Glutamatergic neuron (in vitro differentiated cells): ENCODE measurements at places on chromosomes 13 and 19.
A peak's percentile ranks its signal among the peaks of the same experiment; 100 is the strongest.

DNA sequence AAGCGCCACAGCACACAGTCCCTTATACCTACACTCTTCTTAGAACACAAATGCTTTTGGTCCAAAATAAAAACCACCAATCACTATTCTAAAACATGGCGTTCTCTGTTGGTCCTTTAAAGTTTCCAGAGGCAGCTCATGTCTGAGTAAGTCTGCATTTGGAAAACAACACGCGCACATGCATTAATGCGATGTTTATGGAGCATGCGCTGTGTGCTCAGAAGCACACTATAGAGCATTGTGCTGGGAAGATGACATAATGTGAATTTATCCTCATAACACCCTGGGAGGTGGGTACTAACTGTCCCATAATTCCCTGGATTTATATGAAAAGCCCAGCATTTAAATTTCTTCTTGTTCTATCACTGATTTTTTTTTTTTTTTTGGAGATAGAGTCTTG, 10.7 kb downstream of the ZNF682 start:
- DNase-seq: no peak

GRCh38 chr19:6687114-6687513, 17.2 kb upstream of the TNFSF14 start:
- no peak for DNase-seq

DNA sequence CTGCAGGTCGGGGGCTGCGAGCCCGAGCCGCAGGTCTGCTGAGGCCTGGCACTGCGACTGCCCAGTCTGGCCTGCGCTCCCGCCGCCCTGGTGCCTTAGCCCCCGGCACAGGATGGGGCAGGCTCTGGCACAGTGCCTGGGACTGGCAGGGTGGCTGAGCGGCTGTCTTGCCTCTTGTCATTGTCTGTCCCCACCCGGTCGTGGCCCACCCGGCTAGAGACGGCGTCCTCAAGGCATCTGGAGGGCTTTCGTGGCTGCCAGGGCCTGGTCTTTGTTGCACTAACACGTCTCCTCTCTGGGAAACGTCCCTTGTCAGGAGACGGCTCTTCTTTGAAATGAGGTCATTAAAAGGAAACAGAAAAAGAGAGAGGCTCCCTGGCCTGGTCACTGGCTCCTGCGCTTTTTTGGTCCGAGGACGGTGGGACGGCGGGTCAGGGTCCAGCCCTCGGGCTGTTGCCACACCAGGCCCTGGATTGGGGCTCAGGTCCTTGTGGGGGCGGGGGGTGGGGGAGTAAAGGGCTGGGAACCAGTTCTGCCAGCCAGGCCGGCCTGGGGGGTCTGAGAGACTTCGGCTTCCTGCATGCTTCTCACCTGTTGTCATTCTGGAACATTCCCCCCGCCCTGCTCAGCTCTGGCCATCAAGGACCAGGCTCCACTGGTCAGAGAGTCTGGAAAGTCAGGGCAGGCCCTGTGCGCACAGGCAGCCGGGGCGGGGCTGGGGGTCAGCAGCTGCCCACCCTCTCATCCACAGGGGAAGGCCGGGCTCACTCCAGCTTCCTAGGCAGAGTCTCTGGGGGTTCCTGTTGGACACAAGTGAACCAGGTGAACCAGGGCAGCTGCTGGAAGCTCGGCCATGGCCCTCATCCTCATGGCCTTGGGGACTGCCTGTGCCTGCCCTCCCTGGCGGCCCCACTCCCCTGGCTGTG, 6.2 kb upstream of the ZNF554 start:
- no peak for DNase-seq

- no peak for DNase-seq
These were observed 41.4 kb downstream of the SIPA1L3 start for GRCh38 chr19:37948362-37948761.

- no peak for DNase-seq
These were observed 13.2 kb upstream of the SPART start for GRCh38 chr13:36359301-36359950.

GRCh38 chr13:31035185-31035965, 102.9 kb downstream of the TEX26 start:
- no peak for DNase-seq

DNA sequence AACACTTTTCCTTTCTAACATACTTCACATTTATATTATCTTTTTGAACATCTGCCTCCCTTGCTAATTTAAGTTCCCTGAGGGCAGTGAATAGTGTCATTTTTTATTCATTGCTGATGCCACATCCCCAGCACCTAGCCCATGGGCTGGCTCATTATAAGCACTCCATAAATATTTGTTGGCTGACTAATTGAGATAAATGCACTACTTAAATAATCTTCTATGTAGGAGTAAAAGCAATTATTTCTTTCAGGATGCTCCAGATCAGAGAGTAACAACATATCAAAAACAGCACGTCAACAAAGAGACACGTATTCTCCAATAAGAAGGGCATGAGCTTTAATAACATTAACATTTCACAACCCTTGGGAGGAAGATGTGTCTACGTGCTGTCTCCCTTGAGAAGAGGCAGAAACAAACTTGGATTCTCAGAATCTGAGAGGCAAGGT, 228.2 kb downstream of the LHFPL6 start:
- no peak for DNase-seq

DNA sequence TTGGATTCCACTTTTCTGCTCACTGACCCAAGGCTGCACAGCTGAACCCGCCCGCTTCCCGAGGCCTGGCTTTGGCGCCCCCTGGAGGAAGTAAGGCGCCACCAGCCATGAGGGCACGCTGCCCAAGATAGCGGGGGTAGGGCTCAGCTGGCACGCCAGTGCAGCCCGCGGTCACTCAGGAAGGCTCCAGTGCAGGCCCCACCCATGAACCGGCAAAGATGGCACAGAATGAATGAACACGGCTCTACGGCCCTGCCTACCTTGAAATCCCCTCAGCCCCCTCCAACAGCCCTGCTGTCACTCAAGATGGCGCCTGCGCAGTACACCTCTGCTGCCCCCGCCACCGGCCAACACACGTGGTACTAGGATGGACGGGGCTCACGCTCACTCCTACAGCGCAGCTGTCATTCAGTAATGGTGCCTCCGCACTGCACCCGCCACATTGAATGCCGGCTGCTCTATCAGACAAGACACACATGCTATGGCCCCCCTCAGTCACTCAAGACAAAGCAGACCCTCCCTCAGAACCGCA, 3.0 kb downstream of the PEG3 start:
- peak; percentile 80 for DNase-seq

- DNase-seq: peak; percentile 43
These were observed 380.8 kb downstream of the LMO7 start for GRCh38 chr13:76016799-76017400.

- no peak for DNase-seq
These were observed 377.2 kb upstream of the GPC6 start for GRCh38 chr13:92849381-92849780.

- DNase-seq: peak; percentile 88
These were observed 586 bp downstream of the LIG1 start for GRCh38 chr19:48169578-48169938.

GRCh38 chr13:36612230-36612629, 61.6 kb upstream of the SERTM1 start:
- no peak for DNase-seq

GRCh38 chr13:50451609-50452008, 391.9 kb downstream of the DLEU7 start:
- no peak for DNase-seq

DNA sequence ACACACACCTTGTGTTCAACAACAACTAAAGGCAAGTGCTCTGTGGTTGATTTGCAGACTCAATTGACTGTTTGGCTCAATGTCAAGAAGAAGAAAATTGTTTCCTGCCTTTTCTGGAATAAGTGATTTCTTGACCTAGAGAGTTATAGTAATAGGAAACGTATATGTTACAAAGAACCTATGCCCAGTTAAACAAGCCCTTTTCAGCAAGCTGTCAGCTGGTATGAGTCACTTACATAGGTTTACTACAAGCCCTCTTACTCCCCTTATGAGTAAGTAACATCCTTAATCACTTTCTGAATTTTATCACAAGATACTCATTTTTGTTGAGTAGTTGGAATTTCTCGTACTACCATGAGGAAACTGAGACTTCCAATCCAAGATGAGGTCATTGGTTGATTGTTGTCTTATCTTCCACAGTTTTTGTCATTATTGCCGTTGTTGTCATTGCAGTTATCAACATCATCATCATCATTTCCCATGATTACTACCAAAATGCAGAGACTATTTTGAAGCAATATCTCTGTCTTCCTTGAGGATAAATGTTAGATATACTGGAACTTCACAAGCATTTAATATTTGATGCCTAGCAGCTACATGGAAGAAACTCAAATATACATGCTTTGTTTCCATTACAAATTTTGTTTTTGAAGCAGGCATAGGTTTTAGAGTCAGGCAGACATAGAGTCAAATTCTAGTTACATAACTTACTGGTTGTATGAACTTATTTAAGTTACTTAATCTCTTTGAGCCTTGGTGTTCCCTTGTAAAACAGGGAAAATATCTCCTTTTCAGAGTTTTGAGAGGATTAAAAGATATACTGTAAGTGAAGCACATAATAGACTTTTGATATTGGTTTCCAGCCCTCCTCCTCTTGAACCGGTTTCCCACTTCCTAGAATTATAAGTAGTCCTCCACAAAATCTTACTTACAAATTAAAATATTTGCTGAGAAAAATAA, 106.0 kb downstream of the RAP2A start:
- DNase-seq: no peak

DNA sequence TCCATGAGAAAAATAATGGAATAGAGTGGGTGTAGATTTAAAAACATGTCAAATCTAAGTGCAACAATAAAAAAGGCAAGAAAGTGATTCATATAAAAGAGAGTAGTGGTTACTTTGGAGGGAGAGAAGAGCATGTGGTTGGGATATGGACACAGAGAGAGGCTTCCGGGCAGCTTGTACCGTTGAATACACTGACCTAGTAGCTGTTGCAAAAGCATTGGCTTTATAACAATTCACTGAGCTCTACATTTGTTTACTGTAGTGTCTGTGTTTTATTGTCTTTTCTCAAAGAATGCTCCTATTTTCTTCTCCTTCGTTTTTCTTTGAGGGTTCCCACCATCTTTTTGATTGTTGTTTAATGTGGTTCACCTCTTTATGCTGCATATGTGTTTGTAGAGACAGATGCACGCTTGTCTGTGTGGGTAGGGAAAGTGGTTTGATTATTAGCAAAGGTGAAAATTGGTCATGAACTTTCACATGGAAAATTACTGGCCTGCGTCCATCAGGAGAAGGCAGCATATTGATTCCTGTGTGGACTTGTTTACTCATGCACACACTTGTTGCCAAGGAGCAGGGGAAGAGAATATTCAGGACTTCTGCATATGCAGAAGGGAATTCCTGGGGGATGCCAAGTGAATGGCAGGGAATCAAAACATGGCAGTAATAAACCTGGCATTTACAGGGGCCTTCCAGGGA, 29.9 kb upstream of the IRS2 start:
- DNase-seq: no peak

- DNase-seq: no peak
These were observed 142.7 kb downstream of the USP12 start for GRCh38 chr13:27028683-27029480.

- DNase-seq: no peak
These were observed 155.9 kb upstream of the KLF12 start for GRCh38 chr13:74289861-74290773.

DNA sequence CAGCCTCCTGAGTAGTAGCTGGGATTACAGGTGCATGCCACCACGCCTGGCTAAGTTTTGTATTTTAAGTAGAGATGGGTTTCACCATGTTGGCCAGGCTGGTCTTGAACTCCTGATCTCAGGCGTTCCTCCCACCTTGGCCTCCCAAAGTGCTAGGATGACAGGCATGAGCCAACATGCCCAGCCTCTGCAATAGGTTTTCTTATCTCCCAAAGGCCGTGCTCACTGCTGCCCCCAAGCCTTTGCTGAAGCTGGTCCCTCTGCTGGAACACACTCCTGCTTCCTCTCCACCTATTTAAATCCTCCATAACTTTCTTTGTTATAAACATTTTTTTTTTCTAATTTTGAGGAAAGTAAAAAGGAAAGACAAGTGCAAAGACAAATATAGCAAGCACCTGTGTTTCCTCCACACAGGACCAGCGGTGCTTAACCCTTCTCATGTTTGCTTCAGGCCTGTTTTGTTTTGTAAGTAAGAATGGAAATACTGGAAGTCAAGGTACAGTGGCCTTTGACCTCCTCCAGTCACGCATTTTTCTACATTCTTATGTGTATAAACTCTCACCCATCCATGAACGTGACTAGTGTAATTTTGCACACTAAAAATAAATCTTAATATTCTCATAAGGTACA, 14.5 kb upstream of the TNFAIP8L1 start:
- DNase-seq: no peak

DNA sequence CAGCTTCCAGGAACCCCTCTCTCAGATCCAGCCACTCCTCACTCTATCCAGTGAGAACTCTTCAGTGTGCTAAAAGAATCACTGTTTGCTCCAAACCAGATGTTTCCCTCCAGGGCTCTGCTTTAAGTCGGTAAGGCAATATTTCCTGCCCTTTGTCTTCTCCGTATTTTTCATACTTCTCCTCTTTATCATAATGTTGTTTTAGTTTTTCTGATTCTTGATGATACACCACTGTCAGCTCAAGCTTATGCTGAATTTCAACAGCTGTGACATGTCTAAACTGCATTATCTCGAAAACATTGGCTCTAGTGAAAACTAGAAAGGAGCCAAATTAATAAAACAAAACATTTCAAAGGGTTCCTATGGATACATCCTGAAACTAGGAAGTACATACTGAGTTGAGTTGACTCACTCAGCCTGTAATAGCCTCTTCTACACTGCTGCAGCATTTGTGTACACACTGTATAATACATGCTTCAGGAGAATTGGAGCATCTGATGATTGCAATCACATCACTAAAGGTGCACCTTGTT, 39.8 kb downstream of the GPR180 start:
- DNase-seq: no peak

GRCh38 chr19:35752746-35753350, 4.0 kb downstream of the HSPB6 start:
- DNase-seq: no peak

- peak; percentile 8 for DNase-seq
These were observed 47.8 kb upstream of the C13orf46 start for GRCh38 chr13:114021464-114022308.

GRCh38 chr13:100881291-100881864, 206.8 kb upstream of the TMTC4 start:
- no peak for DNase-seq

GRCh38 chr13:44908266-44908665, 81.0 kb downstream of the NUFIP1 start:
- DNase-seq: no peak

- DNase-seq: peak; percentile 35
These were observed 129.5 kb downstream of the ATP8A2 start for GRCh38 chr13:25501231-25501630.

GRCh38 chr13:98584668-98585397, 7.9 kb upstream of the STK24 start:
- no peak for DNase-seq

GRCh38 chr19:46674416-46675178, 13.6 kb upstream of the DACT3 start:
- DNase-seq: peak; percentile 30

- DNase-seq: no peak
These were observed 413.1 kb upstream of the ARGLU1 start for GRCh38 chr13:106981051-106981450.
